Nephron progenitor cell (in vitro differentiated cells): ENCODE measurements at places on chromosomes 13 and 19.

DNA sequence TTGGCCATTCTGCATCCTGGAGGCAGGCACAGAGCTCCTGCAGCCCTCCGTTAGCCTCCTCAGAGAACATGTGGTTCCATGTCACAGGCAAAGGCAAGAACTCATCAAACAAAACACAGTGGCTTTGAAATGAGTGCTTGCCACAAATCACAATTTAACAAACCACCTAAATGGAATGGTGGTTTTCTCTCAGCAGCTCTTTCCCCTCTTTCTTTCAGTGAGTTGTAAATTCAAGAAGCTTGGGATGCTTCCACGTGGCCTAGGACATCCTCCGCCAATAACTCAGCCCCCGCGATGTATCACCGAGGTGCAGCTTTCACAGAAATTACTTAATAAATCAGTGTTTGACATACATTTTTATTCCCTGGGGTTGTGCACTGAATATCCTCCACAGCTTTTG, 65.4 kb upstream of the RFC3 start:
- no peak for DNase-seq

DNA sequence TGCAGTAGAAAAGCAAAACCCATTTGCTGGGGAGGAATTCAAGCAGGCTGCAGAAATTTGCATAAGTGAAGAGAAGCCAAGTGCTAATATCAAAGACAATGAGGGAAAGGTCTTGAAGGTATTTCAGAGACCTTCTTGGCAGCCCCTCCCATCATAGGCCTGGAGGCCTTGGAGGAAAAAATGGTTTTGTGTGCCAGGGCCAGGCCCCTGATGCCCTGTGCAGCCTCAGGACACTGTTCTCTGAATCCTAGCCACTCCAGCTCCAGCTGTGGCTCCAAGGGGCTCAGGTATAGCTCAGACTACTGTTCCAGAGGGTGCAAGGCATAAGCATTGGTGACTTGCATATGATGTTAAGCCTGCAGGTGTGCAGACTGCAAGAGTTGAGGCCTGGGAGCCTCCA, 463.2 kb upstream of the ATXN8OS start:
- no peak for DNase-seq

GRCh38 chr13:100209857-100210825, 121.2 kb downstream of the PCCA start:
- no peak for DNase-seq

GRCh38 chr19:4052993-4053422, 13.7 kb downstream of the ZBTB7A start:
- no peak for DNase-seq

GRCh38 chr13:45325806-45326205, 15.2 kb downstream of the TPT1 start:
- DNase-seq, result no peak

DNA sequence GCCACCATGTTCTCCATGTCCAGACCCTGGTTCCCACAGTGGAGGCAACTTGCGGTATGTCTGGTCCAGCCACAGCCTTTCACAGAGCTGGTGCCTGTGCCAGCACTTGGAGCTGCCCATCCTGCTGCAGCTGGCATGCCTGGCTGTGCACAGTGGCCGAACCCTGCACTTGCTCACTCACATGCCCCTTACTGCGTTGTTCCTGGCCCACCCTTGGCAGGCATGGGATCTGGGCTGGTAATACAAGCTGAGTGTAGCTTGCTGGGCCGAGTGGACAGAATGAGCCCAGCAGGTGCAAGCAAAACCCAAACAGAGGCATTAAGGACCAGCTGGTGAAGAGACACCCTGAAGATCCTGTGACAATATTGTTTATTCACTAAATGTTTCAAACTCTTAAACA, 583.9 kb upstream of the SLITRK6 start:
- DNase-seq, result no peak

GRCh38 chr13:42654722-42655121, 80.8 kb downstream of the TNFSF11 start:
- DNase-seq, result no peak

GRCh38 chr19:58154679-58155648, 4.4 kb upstream of the ZNF329 start:
- DNase-seq, result peak; percentile 99

DNA sequence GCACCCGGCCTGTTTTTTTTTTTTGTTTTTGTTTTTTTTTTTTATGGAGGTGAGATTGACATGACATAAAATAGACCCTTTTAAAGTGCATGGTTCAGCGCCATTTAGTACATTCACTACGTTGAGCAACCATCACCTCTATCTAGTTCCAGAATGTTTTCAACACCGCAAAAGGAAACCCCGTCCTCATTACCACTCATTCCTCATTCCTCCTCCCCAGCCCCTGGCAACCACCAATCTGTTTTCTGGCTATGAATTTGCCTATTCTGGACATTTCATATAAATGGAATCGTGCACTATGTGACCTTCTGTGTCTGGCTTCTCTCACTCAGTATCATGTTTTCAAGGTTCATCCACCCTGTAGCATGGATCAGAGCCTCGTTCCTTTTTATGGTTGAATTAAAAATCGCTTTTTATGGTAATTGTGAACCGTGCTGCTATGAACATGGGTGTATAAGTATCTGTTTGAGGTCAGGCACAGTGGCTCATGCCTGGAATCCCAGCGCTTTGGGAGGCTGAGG, 9.9 kb upstream of the ADGRE5 start:
- DNase-seq, result no peak

GRCh38 chr19:49490287-49491029, 3.0 kb downstream of the RPL13A start:
- no peak for DNase-seq

DNA sequence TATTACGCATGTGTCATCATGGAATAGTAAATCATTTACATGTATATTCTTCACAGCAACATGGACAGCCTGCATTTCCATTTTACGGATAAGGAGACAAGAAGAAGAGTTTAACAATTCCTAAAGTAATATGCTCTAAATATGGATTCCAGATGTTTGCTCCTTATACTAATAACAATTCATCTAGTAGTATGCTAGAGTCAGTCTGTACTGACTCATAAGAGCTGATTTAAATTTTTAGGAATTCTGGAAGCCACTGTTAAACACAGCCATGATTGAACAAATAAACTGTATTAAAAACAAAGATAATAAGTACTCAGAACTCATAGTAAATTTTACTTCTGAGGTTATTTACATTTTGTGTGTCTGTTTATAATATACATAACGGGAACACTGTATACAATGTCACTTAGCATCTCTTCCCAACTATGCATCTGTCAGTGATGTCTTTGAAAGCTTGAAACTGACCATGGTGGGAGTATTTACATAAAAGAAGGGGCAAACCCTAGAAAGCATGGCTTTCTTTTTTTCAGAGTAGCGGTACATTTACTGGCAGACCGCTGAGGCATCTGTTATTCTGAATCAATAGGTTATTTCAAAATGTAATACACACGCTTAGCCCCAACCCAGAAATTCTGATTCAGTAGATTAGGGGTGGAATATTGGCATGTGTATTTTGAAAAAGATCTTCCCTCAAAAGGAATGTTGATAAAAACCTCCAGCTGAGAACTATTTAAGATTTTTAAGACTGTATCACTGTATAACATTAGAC, 12.9 kb downstream of the ZC3H13 start:
- DNase-seq, result no peak

GRCh38 chr13:27919659-27919933, 204 bp upstream of the PDX1 start:
- DNase-seq, result no peak

- no peak for DNase-seq
These were observed 8.6 kb upstream of the ANGPTL8 start for GRCh38 chr19:11230621-11231386.

DNA sequence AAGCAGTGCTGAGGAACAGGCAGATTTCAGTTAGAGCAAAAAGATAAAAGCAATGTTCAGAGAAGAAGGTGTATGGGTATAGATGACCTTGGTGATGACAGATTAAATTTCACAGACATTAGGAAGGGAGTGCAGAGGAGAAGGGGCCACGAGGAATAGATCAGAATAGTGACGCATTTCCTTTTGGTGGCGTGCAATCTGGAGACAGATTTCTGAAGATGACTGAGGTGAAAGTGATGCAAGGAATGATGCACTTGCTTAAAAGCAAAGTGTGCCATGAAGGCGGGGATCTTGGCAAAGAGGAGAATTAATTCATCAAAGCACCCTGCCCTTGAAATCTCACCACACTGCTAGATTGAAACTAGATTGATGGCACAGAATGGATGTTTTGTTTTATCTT, 202.4 kb downstream of the ITGBL1 start:
- DNase-seq, result no peak

DNA sequence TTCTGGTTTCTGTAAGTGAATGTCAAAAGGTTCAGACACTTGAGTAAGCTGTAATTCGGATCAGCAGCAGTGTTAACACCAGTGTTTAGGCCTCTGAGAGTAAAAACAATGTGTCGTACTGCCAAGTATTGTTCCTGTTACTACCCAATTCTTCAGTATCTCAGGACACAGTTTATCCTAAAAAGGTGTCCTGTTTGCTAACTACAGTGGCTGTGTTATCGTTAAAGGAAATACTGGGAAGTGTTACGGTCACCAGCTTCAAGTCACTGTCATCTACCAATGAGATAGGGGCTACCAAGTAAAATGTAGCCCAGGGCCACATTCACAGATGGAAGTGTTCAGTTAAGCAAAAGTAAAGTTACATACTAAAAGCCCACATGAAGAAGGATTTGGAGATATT, 2.3 kb upstream of the UPF3A start:
- no peak for DNase-seq

DNA sequence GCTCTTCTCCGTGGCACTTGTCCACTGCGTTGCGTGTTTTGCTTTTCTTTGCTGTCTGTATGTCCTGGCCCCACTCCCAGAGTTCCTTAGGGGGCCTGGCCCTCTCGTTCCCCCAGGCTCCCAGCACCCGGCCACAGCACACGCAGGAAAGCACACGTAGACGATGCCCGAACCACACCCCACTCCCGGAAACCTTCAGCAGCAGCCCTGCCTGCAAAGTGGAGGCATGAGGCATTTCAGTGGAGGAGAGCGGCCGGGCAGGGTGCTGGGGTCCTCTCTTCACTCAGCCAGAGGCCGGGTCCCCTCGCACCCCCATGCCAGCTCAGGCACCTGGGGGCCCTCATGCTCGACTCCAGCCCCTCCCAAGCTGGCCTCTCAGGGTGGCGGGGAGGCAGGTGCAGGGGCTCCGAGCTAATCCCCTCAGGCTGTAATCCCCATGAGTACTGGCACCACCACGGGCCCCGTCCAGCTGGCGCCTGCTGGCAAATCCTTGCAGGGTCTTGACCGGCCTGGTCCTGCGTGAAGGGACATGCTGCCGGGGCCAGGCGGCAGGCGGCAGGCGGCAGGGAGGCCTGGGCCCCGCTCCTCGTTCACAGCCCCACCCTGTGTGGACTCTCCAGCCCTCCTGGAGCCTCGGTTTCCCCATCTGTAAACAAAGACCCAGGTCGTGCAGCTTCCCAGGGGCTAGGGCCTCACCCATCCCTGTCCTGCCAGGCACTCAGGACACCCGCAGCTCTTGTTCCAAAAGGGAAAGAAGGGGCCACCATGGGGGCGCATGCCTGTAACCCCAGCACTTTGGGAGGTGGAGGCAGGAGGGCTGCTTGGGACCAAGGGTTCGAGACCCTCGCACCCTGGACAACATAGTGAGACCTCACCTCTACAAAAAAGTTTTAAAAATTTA, 7.0 kb downstream of the PIP5K1C start:
- no peak for DNase-seq

DNA sequence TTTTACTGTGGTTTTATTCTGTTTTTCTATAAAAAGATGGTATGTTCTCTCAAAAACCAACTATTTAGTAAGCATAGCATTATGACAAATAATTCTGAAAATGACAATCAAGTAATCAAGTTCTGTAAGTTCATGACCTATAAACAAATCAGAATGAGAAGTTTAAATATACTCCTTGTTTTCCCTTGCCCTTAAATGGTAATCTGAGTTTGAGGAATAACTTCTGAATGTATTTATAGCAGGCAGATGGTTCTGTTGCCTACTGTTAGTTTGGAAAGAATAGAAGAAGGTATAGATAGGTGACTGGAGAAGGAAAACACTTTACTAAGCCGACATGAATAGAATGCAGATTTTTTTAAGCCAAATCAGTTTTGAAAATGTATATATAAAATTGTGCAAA, 63.9 kb downstream of the POSTN start:
- no peak for DNase-seq

GRCh38 chr19:4258181-4258580, 11.3 kb downstream of the YJU2 start:
- no peak for DNase-seq

- no peak for DNase-seq
These were observed 3.6 kb upstream of the KCNN4 start for GRCh38 chr19:43784241-43784980.

DNA sequence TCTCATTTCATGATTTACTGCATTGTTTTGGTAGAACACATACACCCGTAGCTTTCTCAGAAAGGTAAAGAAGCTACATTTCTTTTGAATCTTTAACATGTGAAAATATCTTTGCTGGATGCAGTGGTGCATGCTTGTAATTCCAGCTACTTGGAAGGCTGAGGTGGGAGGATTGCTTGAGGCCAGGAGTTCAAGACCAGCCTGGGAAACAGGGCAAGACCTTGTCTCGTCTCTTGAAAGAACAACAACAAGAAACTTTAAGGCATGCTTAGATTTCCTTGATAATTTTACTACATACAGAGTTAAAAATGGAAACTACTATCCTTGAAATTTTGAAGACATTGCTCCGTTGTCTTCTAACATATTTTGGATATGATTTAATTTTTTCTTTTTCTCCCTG, 7.7 kb downstream of the RNF113B start:
- DNase-seq, result no peak

GRCh38 chr13:99276706-99277105, 18.5 kb upstream of the GPR18 start:
- DNase-seq, result no peak

DNA sequence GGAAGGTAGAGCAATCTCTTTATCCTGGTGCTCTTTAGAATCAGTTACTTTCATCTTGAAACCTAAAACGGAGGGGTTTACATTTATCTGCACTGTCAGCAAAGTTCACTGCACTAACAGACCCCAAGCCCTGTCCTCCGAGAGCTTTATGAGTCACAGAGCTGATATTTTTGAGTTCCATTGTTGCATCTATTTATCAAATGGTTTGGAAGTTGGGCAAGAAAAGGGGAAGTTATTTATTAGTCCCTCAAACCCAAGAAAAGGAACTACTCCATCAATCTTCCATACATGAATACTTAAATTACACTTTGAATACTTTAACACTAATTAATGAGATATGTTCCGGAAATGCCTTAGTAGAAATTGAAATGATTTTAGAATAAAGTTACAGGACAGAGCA, 55.5 kb downstream of the EDNRB start:
- no peak for DNase-seq

DNA sequence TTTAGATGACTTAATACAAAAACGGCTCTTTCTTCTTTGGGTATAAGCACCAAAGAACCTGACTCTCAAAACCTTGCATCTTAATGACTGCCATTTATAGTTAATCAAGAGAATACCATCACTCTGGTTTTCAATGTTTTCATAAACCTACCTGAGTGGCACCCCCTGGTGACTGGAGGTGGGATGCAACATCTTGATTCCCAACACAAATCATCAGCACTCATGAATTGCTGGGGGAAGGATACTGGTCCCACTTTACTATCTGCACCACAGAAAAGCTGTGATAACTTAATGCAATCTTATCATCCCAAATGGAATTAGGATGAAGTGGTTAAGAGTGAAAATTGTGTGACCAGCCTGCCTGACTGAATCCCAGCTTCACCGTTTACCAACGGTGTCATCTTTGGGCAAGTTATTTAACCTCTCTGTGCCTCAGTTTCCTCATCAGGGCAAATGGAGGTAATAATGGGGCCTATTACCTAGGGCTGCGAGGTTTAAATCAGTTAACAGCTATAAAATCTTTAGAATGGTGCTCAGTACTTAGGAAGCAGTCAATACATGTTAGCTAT, 366.4 kb downstream of the KLF12 start:
- DNase-seq, result no peak
